ENCODE measurements at places on chromosomes 2 and 18. TPM values are rescaled to one million over a fixed set of nuclear protein-coding genes. Genes with fewer than 3 reads are reported as not detected.

The TDRD15 gene
- total RNA-seq, result 0.06 TPM

The CRYBA2 gene
- not detected for total RNA-seq

The HOXD13 gene
- 0.06 TPM for total RNA-seq

The ATRAID gene
- 146 TPM for total RNA-seq

The PRKAG3 gene
- 5.0 TPM for total RNA-seq

The GRB14 gene
- 19.0 TPM for total RNA-seq

The TRIM43 gene
- total RNA-seq, result 0.18 TPM

The CD8B gene
- 0.88 TPM for total RNA-seq

The CYTIP gene
- 16.8 TPM for total RNA-seq

The SEC11C gene
- 16.9 TPM for total RNA-seq

The SGPP2 gene
- 14.8 TPM for total RNA-seq

The SPDYA gene
- 2.3 TPM for total RNA-seq
